ENCODE measurements at places on chromosomes 7 and 10.

DNA sequence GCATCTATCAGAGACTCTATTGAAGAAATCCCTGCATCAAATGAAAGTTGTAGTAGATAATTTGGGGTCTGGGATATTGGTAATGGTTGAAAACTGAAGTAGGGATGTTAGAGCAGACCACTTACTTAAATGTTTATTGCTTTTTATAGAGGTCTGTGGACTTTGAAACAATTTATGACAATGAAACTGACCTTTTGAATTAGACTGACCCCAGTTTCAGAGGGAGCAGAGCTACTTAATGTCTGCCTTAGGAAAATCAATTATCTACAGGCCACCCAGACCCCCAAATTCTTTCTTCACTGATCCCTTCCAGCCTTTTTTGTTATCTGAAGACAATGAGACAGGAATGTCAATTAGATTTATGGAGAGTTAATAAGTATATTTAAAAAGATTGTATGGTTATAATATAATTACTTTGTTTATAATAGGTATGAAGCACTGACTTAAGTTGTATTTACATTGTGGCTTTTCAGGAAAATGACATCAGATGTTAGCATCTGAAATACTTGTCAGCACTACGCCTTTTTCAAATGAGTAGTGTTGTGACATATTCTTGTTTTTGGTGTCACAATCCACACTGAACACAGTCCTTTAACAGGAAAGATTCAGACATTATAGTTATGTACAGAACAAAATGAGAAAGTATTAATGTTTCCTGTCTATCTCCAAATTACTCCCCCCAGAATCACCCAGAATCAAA, 13.9 kb downstream of the MGAM2 start:
- no peak overlapping the region for H3K4me3 ChIP-seq
- no peak overlapping the region for H3K27ac ChIP-seq
- H3K4me1 ChIP-seq, result no peaks in the 10 kb centered on the region
- no peaks in the 10 kb centered on the region for H3K27me3 ChIP-seq
- no peaks in the 10 kb centered on the region for H3K36me3 ChIP-seq

- H3K27ac ChIP-seq, result no peak overlapping the region
- H3K36me3 ChIP-seq, result no peaks in the 10 kb centered on the region
- H3K4me1 ChIP-seq, result no peaks in the 10 kb centered on the region
- DNase-seq, result no peak
- H3K27me3 ChIP-seq, result no peaks in the 10 kb centered on the region
These were observed 309.3 kb downstream of the GPR37 start for GRCh38 chr7:124456286-124456685.

DNA sequence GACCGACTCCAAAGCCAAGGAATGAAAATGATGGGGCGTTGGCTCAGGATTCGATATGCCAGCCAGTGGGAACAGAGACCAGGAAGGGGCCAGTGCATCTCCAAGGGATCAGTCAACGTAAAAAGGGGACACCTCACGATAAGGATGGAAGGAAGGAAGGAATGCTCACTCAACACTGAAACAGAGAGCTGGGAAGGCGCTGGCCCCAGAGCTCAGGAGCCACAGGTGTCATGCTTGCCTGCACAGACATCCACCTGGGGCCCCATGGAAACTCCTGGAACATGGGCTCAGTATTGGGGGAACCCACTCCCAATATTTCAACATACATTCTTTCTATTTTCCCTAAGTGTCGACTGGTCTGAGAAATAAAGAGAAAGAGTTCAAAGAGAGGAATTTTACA, 5.3 kb downstream of the MMRN2 start:
- no peak for DNase-seq
- H3K27me3 ChIP-seq, result peaks cover 15% of the 10 kb centered on the region

DNA sequence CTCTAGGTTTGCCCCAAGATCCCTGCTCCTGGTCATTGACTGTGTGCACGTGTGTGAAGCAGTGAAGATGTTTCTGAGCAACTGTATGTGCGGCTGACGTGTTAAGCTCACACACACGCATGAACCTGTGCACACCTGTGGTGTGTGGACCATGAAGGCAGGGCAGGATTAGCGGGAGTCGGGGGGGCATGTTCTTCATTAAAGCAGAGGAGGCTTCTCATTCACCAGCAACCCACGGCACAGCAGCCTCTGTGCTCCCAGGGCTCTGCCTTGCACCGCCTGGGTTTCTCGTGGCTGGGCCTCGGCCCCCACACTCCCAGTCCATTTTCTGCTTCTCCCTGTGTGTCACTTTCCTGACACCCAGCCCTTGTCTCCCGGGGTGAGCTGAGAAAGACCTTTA, 824 bp upstream of the TACR2 start:
- H3K4me1 ChIP-seq, result peaks cover 10% of the 10 kb centered on the region
- H3K27ac ChIP-seq, result no peak overlapping the region
- H3K36me3 ChIP-seq, result no peaks in the 10 kb centered on the region
- H3K4me3 ChIP-seq, result no peak overlapping the region
- H3K27me3 ChIP-seq, result peaks cover 5% of the 10 kb centered on the region
